Endodermal cell (in vitro differentiated cells): ENCODE measurements at places on chromosomes 4 and X. TPM values are rescaled to one million over a fixed set of nuclear protein-coding genes. Genes with fewer than 3 reads are reported as not detected.

DNA sequence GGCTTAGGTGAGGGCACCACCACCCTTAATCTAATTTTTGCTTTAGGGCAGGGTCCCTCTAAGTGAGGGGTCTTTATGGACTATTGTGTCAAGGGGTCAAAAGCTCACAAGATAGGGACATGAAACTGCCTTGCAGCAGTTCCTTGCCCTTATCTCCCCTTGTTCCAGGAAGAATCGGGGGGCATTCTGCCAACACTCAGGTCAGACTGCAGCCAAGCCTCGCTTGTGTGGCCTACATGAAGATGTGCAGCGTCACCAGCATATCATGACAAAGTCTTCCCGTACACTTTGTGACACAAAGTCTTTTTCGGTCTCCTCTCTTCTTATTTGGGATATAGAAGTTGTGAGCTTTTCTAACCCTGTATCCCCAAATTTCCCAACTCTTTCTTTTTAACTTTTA is 17.5 kb upstream of the USP9X start:
- DNase-seq = no peak

GRCh38 chr4:129167640-129168260 is 71.8 kb downstream of the C4orf33 start:
- peak; percentile 77 for DNase-seq

Gene MAPK10
- 45.1 to 52.6 TPM (median 46.7 TPM) in 3 replicates for total RNA-seq

DNA sequence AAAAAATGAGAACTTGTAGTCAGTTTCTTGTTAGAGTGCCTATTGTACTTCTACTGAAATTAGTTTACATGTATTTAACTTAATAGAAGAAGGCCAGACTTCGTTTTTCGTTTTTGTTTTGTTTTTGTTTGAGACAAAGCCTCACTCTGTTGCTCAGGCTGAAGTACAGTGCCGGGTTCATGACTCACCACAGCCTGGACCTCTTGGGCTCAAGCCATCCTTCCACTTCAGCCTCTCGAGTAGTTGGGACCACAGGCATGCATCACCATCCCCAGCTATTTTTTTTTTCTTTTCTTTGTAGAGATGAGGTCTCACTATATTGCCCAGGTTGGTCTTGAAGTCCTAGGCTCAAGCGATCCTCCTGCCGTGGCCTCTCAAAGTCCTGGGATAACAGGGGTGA is 793.9 kb downstream of the ADGRL3 start:
- no peak for DNase-seq

Gene TCEAL9
- total RNA-seq = 104 to 208 TPM (median 125 TPM) in 3 replicates

- peak; percentile 60 for DNase-seq
Measured at GRCh38 chr4:7806338-7807090, 133.1 kb downstream of the AFAP1 start.

DNA sequence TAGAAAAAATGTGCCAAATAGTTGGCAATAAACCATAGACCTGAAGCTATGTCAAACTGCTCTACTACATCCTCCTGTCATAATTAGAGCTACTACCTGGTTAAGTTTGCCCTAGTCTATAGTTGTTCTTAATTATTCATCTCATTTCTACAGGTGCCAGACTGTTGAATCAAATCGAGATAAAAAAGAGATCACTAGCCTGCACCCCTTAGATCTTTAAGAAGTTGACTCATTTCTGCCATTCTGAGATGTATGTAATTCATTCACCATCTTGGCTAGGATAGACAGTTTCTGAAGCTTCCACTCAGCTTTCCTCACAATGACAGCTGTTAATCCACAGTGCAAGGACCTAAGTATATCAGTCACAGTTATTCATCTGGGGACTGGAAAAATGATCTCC is 452.1 kb upstream of the BOD1L1 start:
- DNase-seq = no peak

Gene PRPS2
- 15.3 and 17.2 TPM in 2 replicates for total RNA-seq

Gene PNMA5
- 0.25 to 0.29 TPM in 2 of 3 replicates, not detected in the other for total RNA-seq

Gene DCAF4L1
- 0.12 to 0.15 TPM (median 0.13 TPM) in 3 replicates for total RNA-seq

Gene ADH1B
- not detected in 2 replicates for total RNA-seq

DNA sequence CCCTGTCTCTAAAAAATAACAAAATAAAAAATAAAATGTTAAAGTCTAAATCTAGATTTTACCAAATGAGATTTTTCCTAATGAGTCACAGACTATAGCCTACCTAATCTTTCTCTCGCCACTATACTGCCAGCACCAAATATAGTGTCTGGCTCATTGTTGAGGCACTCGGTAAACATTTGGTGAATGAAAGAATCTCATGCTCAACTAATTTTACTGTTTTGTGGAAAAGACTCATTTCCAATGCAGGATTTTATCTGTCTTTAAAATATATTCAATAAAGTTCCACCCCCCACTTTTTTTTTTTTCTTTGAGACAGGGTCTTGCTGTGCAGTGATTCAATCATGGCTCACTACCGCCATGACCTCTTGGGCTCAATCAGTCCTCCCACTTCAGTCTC is 71.5 kb downstream of the PLS3 start:
- DNase-seq = no peak

- no peak for DNase-seq
Measured at GRCh38 chr4:5857199-5857598, 35.7 kb downstream of the CRMP1 start.

Gene EDNRA
- total RNA-seq = 8.0 to 12.3 TPM (median 11.5 TPM) in 3 replicates

GRCh38 chr4:98166025-98166730 is 22.9 kb upstream of the STPG2 start:
- no peak for DNase-seq

Gene SSX2
- total RNA-seq = not detected in 2 replicates

GRCh38 chrX:48927123-48927522 is 8.3 kb upstream of the PIM2 start:
- DNase-seq = peak; percentile 80

Gene GRIA2
- not detected in 2 replicates for total RNA-seq

Gene MXRA5
- 37.1 and 40.2 TPM in 2 replicates for total RNA-seq

DNA sequence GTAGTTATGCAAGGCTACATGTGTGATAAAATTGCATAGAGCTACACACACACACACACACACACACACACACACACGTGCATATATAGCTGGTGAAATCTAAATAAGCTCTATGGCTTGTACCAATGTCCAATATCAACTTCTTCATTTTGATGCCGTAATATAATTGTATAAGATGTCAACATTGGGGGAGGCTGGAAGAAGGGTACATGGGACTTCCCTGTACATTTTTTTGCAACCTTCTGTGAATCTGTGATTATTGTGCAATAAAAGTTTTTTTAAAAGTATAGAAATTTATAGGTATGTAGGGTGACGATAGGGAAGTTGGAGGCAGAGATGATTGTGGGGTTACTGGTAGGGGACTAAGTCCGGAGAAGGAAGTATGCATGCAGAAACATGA is 105.5 kb downstream of the HDAC8 start:
- DNase-seq = no peak

GRCh38 chr4:139924782-139925181 is 229.2 kb downstream of the MAML3 start:
- DNase-seq = no peak

Gene RTL9
- total RNA-seq = 0.19 to 0.29 TPM in 2 of 3 replicates, not detected in the other

Gene FAM236D
- not detected in 3 replicates for total RNA-seq
